Left renal pelvis (tissue), 4 donors: ENCODE measurements at places on chromosomes 2 and 18.
A peak's percentile ranks its signal among the peaks of the same experiment; 100 is the strongest.

GRCh38 chr18:48943333-48943732, 7.4 kb downstream of the SMAD7 start:
- no peak for DNase-seq

DNA sequence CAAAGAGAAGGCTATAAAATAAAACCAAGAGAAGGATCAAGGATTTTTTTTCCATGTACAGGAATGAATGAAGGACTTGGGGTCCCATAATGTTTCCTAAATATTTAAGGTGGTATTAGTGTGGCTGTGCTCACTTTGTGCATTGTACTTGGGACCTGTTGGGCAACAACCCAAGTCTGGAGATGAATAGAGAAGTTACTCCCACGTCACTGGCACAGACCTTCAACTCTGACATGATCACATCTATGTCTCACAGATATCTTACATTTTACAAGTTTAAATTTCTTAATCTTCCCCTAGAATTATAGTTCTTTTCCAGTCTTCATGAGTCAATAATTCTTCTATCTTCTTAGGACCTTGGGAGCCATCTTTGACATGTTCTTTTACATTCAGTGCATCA, 133.4 kb downstream of the PLCL1 start:
- no peak for DNase-seq

DNA sequence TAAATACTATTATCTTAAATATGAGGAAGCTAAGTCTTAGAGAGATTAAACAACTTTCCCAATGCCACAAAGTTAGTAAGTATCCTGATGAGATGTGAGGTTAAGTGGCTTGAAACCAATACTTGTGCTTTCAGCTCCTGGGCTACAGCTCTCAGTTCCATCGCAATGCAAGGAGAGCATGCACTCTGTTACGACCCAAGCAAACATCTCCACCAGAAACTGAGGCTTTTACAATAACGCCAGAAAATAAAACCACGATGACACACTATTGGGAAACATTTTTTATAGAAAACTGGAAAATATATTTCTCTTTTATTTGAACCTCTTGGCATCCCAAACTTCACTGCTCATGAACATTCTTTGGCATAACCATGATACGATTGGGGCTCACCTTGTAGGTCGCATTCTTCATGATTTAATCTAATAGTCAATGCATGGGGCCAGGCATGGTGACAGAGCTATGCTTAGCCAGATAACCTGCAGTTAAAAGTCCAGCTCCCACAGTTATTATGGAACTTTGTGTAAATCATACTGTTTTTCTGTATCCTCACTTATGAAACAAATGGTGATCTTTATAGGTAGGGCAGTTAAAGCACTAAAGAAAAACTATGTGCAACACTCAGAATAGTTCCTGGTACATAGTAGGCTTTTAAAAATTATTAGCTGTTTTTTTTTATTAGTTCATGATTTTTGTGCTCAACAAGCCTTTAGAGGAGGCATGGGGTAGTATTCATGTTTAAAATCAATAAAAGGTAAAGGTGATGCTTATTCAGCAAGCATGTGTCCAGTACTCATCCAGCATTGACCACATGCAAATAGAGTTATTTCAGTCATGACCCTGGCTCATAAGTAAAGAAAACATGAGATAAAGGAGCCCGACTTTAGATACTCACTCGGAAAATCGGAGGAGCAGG, 238.3 kb upstream of the TRIB2 start:
- no peak for DNase-seq

DNA sequence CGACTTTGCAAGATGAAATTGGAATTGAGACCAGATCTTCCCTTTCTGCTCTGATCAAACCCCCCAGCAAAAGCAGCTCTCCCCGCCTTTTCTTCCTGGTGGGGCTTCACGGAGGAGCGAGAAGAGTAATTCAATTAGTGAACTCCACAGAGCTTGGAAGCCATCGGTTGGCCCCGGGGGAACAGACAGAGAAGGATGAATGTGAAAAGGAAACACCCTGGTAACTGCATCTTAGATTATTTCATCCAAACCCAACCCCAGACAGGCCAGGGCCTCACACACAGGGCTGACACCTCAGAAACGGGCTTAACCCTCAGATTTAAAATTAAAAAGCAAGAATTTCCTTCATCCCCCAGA, 18.3 kb downstream of the SMAD7 start:
- DNase-seq, result no peak

DNA sequence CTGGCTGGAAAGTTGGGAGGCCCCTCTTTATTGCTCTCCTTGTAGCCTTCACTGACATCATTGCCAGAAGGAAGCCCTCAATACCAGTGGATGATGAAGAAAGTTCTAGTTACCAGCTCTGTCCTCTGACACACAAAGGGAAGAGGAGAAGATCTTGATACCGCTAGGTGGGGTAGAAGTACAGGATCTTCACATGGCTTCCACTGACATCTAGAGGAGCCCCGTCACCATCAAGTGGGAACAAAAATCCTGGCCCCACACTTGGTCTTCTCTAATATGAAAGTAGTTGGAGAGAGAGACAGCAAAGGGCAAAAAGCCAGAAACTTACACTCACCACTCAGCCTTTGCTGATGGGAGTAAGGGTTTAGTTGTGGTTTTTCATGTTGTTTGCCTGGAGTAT, 12.4 kb downstream of the XIRP2 start:
- no peak for DNase-seq

GRCh38 chr2:53452957-53453748, 314.5 kb upstream of the CHAC2 start:
- DNase-seq, result peak; percentile 24

- no peak for DNase-seq
These were observed 72.5 kb downstream of the DOCK10 start for GRCh38 chr2:224969633-224970260.

GRCh38 chr2:203783496-203784203, 77.2 kb downstream of the CD28 start:
- DNase-seq, result no peak

DNA sequence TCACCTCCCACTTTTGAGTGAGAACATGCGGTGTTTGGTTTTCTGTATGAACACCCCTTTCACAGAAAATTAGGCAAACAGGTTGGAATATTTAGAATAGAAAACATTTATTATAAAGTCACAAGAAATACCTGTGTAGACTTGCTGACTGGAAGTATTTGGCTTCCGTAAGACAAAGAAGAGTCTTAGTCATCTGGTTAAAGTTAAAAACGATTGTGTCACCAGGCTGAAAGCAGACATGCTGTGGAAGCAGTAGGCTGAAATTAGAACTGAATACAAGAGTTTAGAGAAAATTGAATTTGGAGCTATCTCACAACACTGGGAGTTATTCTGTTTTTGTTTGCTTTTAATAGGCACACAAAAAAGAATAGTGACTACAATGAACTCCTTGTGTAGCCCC, 16.2 kb upstream of the CLASP1 start:
- DNase-seq, result no peak

GRCh38 chr2:33496150-33496549, 19.7 kb downstream of the RASGRP3 start:
- no peak for DNase-seq

DNA sequence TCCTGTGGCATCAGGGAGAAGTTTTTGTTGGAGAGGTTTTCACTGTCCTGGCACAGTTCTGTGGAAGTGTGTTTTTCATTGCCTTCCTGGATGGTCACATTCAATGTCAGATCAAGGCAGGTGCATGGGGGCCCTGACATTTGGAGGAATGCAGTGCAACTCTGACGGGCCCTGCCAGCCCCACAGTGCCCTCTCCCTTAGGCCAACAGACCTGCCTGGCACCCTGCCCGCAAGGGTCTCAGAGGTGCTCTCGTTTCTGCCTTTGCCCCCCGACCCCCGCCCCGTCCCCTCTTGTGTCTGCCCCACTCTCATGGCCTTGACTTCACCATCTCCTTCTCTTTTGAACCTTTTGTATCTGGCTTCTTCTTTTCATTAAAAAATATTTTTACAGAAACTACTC, 257.2 kb upstream of the HDAC4 start:
- no peak for DNase-seq

DNA sequence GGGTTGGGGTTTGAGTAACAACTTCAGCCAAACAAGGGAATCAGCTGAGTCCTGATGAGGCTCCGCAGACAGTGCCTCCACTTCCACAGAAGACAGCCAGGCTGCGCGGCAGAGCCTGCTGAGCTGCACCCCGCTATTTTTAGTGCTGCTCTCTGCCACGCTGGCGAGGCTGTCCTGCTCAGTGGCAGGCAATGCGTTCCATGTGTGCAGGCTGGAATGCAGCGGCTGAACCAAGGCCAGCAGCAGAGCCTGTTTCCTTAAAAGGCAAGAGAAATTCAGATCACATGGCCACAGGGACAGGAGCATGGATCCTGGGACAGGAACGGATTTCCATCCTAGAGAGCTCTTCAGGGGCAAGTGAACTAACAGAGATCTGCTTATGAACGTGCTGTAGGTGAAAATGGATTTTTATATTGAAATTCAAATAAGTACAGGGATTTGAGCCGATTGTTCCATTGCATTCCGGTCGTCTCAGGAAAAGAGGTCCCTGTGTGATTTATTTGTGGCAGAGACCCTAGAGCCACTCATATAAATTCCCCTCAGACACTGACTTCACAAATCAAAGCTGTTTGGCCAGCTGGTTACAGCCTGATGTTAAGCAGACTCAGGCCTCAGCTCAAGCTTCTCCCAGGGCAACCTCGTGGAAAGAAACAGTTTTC, 98.7 kb downstream of the COL6A3 start:
- DNase-seq, result peak; percentile 83

DNA sequence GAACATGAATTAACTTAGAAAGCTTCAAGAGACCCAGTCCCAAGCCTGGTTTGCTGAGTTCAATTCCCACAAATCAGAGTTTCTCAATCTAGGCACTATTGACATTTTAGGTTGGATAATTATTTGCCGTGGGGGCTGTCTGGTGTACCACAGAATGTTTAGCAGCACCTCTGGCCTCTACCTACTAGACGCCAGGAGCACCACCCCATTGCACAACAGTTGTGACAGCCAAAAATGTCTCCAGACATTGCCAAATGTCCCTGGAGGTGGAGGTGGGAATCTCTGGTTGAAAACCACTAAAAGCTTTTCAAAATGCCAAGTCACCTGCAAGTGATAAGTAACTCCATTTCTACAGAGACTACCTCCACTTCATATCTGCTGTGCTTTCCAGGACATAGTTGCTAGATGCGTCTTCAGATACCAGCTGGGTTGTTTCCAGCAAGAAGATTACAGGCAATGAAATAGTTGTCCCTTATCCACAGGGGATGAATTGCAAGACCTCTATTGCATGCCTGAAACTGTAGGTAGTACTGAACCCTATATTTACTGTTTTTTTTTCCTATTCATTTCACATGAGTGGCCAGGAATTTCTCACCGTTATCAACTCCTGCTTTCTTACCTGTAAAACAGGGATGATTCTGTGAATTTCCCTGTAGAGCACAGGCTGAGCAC, 554.3 kb downstream of the ZEB2 start:
- DNase-seq, result no peak

DNA sequence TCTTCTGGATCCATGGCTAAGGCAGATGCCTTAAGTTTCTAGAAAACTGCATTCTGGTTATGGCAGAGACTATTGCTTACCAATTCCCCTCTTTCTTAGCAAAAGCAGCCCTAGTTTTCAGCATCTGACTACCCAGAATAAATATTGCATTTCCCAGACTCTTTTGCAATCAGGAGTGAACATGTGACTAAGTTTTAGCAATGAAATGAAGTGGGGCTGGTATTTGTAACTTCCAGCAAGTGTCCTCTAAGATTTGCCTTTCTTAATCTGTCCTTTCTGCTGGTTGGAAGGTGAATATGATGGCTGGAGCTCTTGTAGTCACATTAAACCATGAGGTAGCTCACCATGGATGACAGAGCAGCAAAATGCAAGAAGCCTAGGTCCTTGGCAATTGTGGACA, 132.9 kb upstream of the PKDCC start:
- DNase-seq, result no peak

DNA sequence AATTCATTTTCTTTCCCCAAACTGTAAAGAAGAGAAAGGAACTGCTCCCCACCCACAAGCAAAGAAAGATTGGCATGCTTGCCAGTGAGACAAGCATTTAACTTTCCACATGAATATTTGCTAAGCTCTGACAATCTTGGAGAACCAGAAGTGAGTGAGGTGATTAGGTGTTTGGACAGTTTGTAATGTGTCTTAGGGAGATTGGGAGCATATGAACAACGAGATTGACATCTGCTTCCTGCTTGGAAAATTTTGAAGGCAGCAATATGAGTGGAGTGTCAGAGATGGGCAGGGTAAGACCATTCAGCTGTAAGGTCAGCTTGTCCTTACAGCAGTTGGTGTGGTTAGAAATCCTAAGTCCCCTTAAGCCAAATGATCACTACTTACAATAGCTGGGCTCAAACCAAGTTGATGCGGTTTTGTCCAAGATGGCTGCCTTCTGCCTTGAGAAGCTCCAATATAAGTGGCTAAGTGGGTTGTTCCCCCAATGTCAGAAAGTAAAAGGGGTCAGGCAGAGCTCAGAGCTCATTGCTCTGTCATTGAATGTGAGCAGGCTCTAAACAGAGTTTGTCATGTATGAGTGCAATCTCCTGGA, 36.0 kb upstream of the GALNT5 start:
- no peak for DNase-seq

DNA sequence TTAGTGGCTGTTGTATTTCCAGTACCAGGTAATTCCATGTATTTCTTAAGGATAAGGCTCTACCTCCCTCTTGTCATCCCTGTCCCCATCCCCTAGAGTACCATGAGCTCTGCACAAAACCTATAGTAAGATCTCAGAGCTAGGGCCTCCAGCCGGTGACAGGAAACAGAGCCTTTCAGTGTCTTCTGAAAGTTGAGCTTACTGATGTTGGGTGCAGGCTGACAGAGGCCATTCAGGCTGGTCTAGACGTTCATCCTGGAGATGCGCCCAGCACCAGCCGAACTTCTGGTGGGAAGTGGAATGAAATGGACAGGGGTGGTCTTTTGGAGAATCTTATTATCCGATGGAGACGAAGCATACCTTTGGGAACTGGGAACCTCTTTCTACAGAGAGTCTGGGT, 16.7 kb upstream of the LYPD6B start:
- no peak for DNase-seq

- DNase-seq, result no peak
These were observed 347.0 kb downstream of the CYRIA start for GRCh38 chr2:16318474-16319195.
